Activated CD4-positive, alpha-beta T cell treated with anti-CD3 and anti-CD28 coated beads, Interleukin-2, amount 10 ng/mL, durations not matched to agents 7 days and 5 days (primary cell): ENCODE measurements at places on chromosomes 5 and 9. TPM values are rescaled to one million over a fixed set of nuclear protein-coding genes. Genes with fewer than 3 reads are reported as not detected.

- peaks cover 42% of the 10 kb centered on the region for H3K27me3 ChIP-seq
- no peak for DNase-seq
- no peak overlapping the region for H3K27ac ChIP-seq
- H3K4me1 ChIP-seq: no peaks in the 10 kb centered on the region
- no peak overlapping the region for H3K4me3 ChIP-seq
- no peaks in the 10 kb centered on the region for H3K36me3 ChIP-seq
Observed at GRCh38 chr9:136201609-136202453, 3.1 kb downstream of the LHX3 start.

DNA sequence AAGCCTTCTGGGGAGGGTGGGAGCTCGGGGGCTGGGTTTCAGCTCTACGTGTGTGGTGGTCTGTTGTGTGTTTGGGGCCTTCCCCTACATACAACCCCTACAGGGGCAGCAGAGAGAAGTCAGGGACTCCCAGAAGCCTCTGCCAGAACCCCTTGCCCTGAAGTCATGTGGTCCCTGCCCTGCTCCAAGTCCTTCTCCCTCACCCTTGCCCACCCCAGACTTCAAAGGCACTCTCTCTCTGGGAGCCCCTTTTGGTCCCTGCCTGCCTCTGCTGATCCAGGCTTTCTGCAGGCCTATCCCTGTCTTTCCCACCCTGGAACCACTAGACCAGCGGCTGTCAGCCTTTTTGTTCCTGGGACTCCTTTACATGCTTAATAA, 61.1 kb upstream of the PSD2 start:
- no peaks in the 10 kb centered on the region for H3K27me3 ChIP-seq
- no peak overlapping the region for H3K4me3 ChIP-seq
- H3K36me3 ChIP-seq: no peaks in the 10 kb centered on the region
- no peak for DNase-seq

GRCh38 chr9:88990729-88991065, 571 bp upstream of the S1PR3 start:
- no peak overlapping the region for H3K27ac ChIP-seq
- peak overlapping the region; percentile 25 for H3K4me3 ChIP-seq
- peaks cover 37% of the 10 kb centered on the region for H3K27me3 ChIP-seq

DNA sequence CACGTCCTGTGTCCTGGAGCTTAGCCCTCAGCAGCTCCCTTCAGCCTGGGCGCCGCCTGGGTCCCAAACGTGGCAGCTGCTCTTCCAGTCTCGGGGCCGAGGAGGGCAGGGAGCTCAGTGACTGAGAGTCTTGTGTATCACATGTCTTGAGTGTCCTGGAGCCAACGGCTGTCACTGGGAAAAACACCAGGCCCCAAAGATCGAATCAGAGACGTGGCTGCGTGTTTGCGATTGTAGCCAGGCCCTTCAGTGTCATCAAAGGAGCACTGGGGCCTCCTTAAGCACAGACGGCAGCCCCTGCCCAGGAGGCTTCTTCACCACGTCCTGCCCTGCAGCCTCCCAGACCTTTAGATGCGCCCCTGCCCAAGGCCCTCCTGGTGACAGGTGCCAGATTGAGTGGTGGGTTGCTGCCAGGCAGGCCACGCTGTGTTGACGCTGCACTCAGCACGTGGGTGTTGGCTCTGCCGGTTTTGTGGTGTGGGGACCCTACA, 5.7 kb upstream of the EXOC3 start:
- no peak overlapping the region for H3K4me3 ChIP-seq
- H3K36me3 ChIP-seq: no peaks in the 10 kb centered on the region

GAPT gene
- total RNA-seq: not detected

KCNT1 gene
- 0.08 TPM for total RNA-seq

DNA sequence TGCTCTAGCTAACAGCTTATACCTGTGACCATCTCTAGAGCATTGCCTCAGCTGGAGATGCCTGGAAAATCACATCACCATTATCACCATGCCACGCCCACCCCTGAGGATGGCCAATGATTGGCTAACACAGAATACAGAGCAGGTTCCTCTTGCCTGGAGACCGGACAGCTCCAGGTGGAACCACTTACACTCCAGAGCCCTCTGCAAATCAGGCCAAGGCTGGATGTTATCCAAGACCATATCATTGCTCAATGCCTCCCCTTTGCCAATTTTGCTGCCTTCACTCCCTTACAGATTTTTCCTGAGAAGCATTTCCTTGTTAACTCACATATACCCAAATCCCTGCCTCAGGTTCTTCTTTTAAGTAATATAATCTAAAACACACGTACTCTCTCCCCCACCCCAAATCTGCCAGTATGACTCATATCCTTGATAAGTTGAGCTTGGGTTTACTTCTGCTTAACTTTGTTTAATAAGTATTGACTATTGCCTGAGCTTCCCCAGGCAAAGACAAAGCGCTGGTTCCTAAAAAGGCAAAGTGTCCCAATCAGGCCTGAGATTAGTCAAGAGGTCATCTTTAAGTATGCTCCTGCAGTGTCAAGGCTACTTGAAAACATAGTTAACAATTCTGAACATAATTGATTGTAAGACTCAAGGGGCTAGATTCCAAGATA, 309.6 kb downstream of the EPB41L4A start:
- no peak for DNase-seq
- no peaks in the 10 kb centered on the region for H3K36me3 ChIP-seq
- H3K27ac ChIP-seq: no peak overlapping the region
- H3K4me3 ChIP-seq: no peak overlapping the region
- H3K27me3 ChIP-seq: peaks cover 2% of the 10 kb centered on the region

- no peaks in the 10 kb centered on the region for H3K36me3 ChIP-seq
- no peak for DNase-seq
- no peaks in the 10 kb centered on the region for H3K4me1 ChIP-seq
- no peak overlapping the region for H3K4me3 ChIP-seq
- H3K27ac ChIP-seq: no peak overlapping the region
- no peaks in the 10 kb centered on the region for H3K27me3 ChIP-seq
Observed at GRCh38 chr5:79488058-79488457, 25.9 kb downstream of the HOMER1 start.

GRCh38 chr5:116507051-116507537, 67.5 kb downstream of the SEMA6A start:
- H3K4me3 ChIP-seq: no peak overlapping the region
- no peak overlapping the region for H3K27ac ChIP-seq
- no peaks in the 10 kb centered on the region for H3K4me1 ChIP-seq
- DNase-seq: no peak

GRCh38 chr5:156675395-156675794, 174.7 kb upstream of the PPP1R2B start:
- DNase-seq: no peak
- H3K4me1 ChIP-seq: no peaks in the 10 kb centered on the region
- H3K36me3 ChIP-seq: no peaks in the 10 kb centered on the region
- no peak overlapping the region for H3K4me3 ChIP-seq
- no peak overlapping the region for H3K27ac ChIP-seq
- H3K27me3 ChIP-seq: peaks cover 11% of the 10 kb centered on the region

DNA sequence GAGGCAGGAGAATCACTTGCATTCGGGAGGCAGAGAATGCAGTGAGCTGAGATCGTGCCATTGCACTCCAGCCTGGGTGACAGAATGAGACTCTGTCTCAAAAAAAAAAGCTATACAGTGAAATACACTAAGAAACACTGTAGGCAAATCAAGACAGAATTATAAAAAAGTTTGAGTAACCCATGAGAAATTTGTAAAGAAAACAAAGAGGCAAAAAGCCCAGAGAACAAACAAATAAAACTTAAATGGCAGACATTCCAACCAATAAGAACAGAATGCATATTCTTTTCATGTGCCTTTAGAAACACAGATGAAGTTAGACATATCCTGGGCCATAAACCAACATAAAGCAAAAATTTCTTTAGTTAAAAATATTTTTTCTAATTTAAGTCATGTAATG, 30.6 kb downstream of the ZNF169 start:
- no peak overlapping the region for H3K27ac ChIP-seq
- H3K4me3 ChIP-seq: no peak overlapping the region
- DNase-seq: no peak
- peaks cover 43% of the 10 kb centered on the region for H3K36me3 ChIP-seq
- H3K4me1 ChIP-seq: no peaks in the 10 kb centered on the region

GRCh38 chr5:127297348-127298035, 6.9 kb downstream of the MEGF10 start:
- H3K27ac ChIP-seq: no peak overlapping the region
- no peak overlapping the region for H3K4me3 ChIP-seq
- H3K36me3 ChIP-seq: no peaks in the 10 kb centered on the region
- no peaks in the 10 kb centered on the region for H3K4me1 ChIP-seq
- DNase-seq: no peak

DNA sequence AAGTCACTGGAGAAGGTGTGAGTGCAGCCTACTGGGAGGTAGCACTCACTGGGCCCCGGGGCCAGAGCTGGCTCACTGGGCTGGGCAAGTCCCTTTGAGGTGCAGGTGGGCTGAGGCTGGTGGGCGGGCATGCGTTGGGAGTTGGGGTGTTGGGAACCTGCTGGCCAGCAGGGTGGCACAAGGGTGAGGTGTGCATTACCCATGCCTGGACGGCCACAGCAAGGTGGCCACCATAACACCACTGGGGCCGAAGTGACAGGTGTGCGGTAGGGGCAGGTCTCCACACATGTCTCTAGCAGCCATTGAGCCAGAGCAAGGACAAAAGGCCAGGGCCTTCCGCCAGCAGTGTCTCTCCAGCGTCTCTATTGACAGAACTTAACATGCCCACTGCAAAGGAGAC, 22.6 kb downstream of the PRRT1B start:
- no peak for DNase-seq
- peaks cover 26% of the 10 kb centered on the region for H3K36me3 ChIP-seq
- no peak overlapping the region for H3K27ac ChIP-seq

DNA sequence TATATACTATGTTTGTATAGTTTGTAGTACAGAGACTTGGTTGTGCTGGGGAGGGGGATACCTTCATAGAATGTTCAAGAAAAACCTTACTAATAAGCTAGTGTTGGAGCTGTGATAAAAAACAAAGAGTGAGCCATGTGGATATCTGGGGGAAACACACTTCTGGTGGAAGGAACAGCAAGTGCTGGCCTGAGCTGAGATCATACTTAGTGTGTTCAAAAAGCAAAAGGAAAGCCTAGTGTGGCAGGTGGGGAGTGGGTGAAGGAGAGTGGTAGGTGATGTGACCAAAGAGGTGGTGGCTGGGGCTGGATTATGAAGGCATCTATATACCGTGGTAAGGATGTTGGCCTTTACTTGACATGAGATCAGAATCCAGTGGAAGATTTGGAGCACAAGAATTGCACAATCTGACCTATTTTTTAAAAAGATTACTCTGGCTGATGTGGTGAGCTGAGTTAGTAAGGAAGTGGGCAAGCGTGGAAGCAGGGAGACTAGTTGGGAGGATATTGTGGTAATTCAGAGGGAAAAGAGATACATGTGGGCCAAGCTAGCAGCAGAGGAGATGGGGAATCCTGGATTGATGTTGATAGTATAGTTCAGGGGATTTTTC, 26.6 kb downstream of the PALM2AKAP2 start:
- no peak overlapping the region for H3K4me3 ChIP-seq
- H3K27ac ChIP-seq: no peak overlapping the region
- no peaks in the 10 kb centered on the region for H3K4me1 ChIP-seq
- H3K27me3 ChIP-seq: peaks cover 32% of the 10 kb centered on the region
- DNase-seq: no peak

DNA sequence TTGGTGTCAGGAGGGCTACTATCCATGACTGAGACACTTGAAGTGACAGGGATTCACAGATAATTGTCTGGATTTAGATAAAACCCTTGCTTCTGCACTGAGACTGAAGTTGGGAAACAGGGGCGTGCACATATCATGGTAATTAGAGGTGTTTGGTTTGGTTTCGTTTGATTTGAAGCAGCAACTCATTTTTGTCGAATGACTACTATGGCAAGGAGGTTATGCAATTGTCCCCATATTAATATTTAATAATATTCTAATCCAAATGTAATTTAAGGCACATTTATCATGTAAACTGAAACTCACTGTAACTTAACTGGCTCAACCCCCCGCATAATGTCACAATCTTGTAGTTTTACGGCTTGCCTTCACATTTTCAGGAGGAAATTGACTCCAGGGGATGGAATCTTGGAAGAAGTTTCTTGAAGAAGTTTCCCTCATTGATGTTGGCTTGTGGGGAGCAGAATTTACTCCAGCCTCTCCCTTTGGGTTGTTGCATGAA, 12.5 kb downstream of the ZNF366 start:
- H3K36me3 ChIP-seq: no peaks in the 10 kb centered on the region
- peaks cover 28% of the 10 kb centered on the region for H3K27me3 ChIP-seq

- H3K36me3 ChIP-seq: no peaks in the 10 kb centered on the region
- H3K4me1 ChIP-seq: peaks cover 4% of the 10 kb centered on the region
- no peaks in the 10 kb centered on the region for H3K27me3 ChIP-seq
Observed at GRCh38 chr9:125604196-125604595, 102.8 kb downstream of the MAPKAP1 start.

- peak overlapping the region; percentile 94 for H3K4me3 ChIP-seq
- H3K27me3 ChIP-seq: no peaks in the 10 kb centered on the region
- DNase-seq: no peak
Observed at GRCh38 chr5:140565024-140565779, 574 bp downstream of the SLC35A4 start.

ESM1 gene
- not detected for total RNA-seq

NMUR2 gene
- not detected for total RNA-seq

- H3K4me1 ChIP-seq: peaks cover 54% of the 10 kb centered on the region
- H3K4me3 ChIP-seq: no peak overlapping the region
- no peak for DNase-seq
- peak overlapping the region; percentile 83 for H3K27ac ChIP-seq
Observed at GRCh38 chr5:135371622-135372232, 27.3 kb downstream of the MACROH2A1 start.

DNA sequence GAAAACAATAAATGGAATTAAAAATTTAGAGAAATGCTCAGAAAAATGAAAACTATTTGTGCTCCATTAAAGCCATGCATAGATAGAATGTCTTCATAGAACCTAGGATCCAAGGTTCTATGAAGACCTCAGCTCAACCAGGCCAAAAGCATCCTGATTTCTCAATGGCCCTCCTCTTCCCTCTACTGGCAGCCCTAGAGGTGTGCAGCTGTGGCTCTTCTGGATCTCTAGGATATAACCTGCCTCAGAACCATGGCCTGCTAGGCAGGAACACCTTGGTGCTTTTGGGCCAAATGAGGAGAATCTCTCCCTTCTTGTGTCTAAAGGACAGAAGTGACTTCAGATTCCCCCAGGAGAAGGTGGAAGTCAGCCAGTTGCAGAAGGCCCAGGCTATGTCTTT, 15.1 kb downstream of the IFNA1 start:
- peaks cover 29% of the 10 kb centered on the region for H3K27me3 ChIP-seq
- H3K4me3 ChIP-seq: no peak overlapping the region
- peak; percentile 34 for DNase-seq
- no peaks in the 10 kb centered on the region for H3K36me3 ChIP-seq
- H3K4me1 ChIP-seq: no peaks in the 10 kb centered on the region
- H3K27ac ChIP-seq: no peak overlapping the region

DNA sequence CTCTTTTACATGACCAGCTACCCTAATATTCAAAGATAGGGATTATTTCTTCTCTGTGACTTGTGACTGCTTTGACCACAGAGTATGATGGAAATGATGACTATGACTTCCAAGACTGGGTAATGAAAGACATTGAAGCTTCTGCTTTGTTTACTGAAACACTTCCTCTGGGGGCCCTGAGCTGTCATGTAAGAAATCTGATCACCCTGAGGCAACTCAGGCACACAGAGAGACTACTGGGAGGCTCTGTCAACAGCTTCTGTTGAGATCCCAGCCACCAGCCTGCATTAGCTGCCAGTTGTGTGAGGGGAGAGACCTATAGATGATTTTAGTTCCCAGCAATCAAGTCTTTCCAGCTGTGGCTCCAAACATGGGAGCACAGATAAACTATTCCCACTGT, 76.5 kb downstream of the KCTD16 start:
- no peak overlapping the region for H3K27ac ChIP-seq
- H3K4me3 ChIP-seq: no peak overlapping the region
- peaks cover 5% of the 10 kb centered on the region for H3K27me3 ChIP-seq
- no peaks in the 10 kb centered on the region for H3K4me1 ChIP-seq
- H3K36me3 ChIP-seq: no peaks in the 10 kb centered on the region

TMEM252 gene
- total RNA-seq: not detected

- H3K27ac ChIP-seq: peak within 1 kb of the TSS; percentile 97
- peaks cover 10% of the 10 kb centered on the region for H3K27me3 ChIP-seq
- peaks cover 18% of the 10 kb centered on the region for H3K36me3 ChIP-seq
- H3K4me1 ChIP-seq: peaks cover 52% of the 10 kb centered on the region
- H3K4me3 ChIP-seq: peak within 1 kb of the TSS; percentile 89
Observed at GRCh38 chr5:135398855-135399793, at the start of gene MACROH2A1. Gene MACROH2A1, minus strand, starts transcription at chr5:135399231. Its CDS starts 10,138 bp downstream, at chr5:135389093.
